ENCODE measurements at places on chromosomes 1 and 21.

DNA sequence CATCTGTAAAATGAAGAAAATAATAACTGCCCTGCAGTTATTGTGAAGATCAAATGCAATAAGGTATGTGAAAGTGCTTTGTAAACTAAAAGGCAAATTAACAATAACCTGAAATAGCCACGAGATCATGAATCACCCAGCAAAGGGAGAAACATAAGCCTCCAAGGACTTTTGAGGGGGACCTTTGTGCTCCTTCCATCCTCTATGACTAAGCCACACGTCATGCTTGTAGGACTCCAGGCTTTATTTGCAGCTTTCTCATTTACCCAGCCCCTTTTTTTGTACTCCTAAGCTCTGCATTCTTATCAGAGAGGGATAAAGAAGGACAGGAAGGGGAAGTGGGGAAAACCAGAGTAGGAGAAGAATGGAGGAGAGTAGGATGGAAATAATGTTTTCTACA, 115.1 kb downstream of the PROX1 start:
- DNase-seq, result no peak

DNA sequence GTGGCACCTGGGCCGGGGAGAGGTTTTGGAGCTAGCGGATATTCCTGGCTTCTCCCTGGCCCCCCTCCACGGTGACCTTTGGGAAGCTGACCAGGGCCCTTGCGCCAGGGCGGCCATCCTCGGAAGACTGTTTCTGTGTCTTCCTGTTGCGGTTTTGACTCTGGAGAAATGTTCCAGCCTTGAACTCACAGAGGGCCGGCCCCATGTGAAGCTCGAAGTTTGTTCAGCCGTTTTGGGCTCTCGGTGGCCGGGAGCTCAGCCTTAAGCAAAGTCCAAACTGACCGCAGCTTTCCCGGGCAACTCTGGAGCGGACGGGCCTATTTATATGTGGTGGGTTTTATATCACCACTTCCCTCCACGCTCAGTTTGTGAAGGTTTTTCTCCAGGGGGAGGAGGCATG, 17.0 kb upstream of the WNT4 start:
- DNase-seq, result no peak

DNA sequence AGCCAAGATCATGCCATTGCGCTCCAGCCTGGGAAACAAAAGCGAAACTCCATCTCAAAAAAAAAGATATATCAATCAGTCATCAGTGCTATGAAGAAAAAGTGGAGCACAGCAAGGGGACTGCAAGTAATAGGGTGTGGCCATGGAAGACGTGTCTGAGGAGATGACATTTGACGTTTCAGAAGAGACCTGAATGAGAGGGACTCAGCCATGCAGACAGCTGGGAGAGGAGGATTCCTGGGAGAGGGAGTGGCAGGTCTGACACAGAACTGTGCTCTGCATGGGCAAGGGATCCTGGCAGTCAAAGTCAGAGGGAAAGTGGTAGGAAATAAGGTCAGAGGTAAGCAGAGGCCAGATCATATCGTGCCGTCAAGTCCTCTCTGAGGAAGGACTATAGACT, 3.3 kb downstream of the LAX1 start:
- no peak for DNase-seq

GRCh38 chr21:42970946-42971653, 3.3 kb upstream of the PKNOX1 start:
- no peak for DNase-seq

GRCh38 chr21:36692835-36693488, 6.0 kb upstream of the SIM2 start:
- DNase-seq, result no peak
